ENCODE measurements at places on chromosomes 1 and 21.

DNA sequence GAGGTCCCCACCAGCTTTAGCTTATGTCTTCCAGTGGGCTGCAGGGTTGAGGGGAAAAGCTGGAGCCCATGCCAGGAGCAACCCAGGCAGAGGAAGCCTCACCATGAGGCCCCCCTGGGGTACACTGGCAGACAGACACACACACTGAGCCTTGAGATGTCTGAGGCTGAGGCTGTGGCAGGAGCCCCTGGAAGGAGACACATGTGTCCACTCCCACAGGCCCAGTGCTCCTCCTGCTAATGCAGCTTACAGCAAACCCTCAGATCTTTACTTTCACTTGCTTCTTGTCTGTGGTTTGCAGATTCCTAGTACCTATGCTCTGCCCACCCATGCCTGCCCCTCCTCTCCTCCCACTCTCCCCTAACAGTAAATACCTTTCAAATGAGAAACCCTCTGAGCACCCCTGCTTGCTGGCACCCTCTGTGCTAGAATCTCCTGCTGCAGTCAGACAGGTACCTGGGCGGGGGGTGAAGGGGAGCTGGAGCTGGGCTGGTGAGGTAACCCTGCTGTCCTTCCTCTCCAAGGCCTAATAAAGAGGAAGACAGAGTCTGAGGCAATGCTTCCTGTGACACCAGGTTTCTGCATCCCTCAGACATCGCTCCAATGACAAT is 63.4 kb upstream of the NEK2 start:
- DNase-seq: peak; percentile 51

GRCh38 chr1:28365864-28366263 is 3.7 kb upstream of the PHACTR4 start:
- DNase-seq: no peak

DNA sequence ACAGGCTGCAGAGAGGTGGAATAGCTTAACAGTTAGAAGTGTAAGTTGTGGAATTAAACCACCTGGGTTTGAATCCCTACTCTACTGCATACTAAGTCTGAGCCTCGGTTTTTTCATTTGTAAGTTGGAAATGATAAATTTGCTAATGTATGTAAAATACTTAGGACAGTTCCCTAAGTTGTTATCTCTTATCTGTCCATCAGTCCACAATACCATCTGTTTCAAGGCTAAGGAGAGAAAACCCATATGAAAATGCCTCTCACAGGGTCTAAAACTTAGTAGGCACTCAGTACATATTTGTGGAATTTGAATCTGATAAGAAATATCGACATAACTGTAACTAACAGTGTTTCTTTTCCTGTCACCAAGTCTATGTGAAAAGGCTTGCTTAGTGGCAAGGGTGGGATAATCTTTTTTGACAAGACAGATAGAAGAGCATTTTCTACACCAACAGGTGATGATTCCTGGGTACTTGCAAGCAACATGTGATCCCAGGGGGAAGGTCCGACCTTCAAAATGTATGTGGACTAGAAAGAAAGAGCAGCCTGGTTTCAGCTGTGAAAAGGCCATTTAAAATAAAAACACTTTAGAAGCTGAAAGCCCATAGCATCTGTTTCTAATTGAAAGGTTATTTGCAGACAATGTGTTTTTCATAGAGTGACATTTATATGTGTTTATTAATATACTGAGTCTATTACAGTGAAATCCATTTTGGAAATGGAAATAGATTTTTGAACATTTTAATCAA is 202.9 kb downstream of the HHAT start:
- DNase-seq: no peak

DNA sequence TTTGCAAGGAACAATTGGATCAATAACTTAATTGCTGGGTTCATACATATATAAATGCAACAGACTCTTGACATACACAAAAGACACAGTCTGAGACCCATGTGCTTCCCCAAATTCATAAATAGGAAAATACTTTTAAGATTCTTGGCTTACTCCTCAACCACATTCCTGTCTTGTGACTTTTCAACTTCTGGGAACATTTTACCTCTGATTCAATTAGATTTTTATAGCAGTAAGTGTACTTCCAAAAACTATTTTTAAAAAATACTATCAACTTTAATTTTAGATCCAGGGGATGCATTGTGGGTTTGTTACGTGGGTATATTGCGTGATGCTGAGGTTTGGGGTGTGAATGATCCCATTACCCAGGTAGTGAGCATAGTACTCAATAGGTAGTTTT is 406.7 kb downstream of the RPS6KC1 start:
- no peak for DNase-seq

DNA sequence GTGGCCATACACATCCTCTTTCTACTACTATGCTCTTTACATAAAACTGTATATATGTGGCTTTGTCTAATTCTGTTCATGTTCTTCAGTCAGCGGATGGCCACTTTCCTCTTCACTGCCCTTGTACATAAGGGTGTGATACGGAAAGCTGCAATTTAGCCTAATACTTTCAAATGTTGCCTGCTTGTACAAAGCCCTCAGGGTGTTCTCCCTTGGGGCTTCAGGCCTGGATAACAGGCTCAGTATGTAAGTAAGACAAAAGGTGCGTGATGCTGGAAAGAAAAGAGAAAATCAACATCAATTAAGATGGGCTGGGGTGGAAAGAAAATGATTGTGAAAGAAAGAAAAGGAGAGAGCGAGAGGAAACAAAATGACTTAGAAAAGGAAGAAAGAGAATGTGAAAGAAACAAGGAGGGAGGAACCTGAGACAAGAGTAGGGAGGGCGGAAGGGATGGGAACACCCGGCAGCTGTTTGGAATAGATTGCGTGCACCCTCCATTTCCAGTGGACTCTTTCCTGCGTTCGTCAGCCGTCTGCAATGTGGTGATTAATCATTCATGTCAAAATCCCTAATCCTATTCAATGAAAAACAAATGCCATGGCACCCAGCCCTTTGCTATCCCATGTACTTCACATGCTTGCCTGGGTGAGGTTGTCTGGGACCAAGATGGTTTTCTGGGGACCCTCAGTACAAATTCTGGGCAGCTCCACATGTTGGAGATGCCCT is 553.6 kb downstream of the NUF2 start:
- no peak for DNase-seq
